ENCODE measurements at places on chromosomes 7 and 10.

GRCh38 chr7:32069116-32069650 is 1.0 kb downstream of the PDE1C start:
- H3K36me3 ChIP-seq = no peaks in the 10 kb centered on the region
- no peaks in the 10 kb centered on the region for H3K4me1 ChIP-seq
- H3K4me3 ChIP-seq = no peak overlapping the region

DNA sequence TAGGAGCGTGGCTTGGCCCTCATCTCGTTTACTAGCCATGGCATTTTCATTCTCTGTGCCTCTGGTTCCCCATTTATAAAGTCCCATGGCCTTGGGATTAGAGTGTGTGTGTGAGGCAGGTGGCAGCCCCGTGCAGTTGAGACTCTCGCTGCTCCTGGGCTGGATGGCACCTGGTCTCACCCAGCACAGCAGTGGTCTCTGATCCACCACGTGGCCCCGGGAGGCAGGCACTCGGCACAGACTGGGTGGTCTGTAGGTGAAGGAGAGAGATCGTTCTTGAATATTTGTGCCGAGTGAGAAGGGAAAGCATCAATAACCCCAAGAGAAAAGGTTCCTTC is 50.4 kb downstream of the CALML3 start:
- no peak for DNase-seq
- no peaks in the 10 kb centered on the region for H3K36me3 ChIP-seq
- H3K27ac ChIP-seq = no peak overlapping the region
- no peak overlapping the region for H3K4me3 ChIP-seq
- peaks cover 6% of the 10 kb centered on the region for H3K27me3 ChIP-seq
- peaks cover 5% of the 10 kb centered on the region for H3K4me1 ChIP-seq

GRCh38 chr7:33757050-33757449 is 148.3 kb upstream of the BMPER start:
- peaks cover 10% of the 10 kb centered on the region for H3K27me3 ChIP-seq
- H3K27ac ChIP-seq = no peak overlapping the region
- no peak for DNase-seq
- no peak overlapping the region for H3K4me3 ChIP-seq
- H3K36me3 ChIP-seq = no peaks in the 10 kb centered on the region
- no peaks in the 10 kb centered on the region for H3K4me1 ChIP-seq

DNA sequence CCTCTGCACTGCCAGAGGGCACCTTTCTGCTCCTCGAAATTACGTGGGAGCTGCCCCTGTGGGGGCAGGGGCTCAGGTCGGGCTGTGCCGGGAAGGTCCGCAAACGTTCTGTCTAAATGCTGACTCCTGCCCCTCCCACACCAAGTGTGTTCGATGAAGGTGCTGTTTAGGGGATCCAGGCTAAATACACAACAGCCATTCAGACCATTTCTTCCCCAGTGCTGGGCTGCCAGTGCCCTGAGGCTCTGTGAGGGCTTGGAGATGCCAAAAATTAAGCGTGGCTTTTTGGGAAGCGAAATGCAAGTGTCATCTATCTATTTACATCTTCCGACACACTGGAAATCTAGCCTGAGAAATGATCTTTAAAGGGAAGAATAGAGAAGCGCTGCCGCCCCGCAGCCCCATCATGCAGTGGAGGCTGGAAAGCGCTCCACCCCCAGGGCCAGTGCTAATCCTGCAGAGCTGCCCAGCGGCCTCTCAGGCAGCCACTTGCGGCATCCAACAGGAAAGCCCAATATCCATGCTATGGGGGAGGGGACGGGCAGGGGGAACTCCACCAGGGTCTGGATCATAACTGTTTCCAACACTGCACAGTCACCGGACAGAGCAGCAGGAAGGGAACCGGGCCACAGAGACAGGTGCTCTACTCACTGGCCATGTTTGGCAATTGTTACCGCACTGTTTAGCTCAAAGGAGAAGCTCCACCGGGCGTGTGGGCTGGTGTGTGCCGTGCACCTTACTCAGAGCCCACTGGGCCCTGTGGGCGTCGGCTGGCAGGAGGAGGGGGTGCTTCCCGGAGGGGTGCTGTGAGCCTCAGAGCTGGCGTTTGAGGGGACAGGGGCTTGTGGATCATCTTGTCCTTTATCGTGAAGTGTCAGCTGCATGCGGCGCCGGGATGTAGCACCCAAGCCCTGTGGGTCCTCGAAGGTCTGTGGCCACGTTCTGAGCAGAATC is 205.5 kb downstream of the DNAJB6 start:
- no peak overlapping the region for H3K4me3 ChIP-seq
- DNase-seq = no peak
- no peak overlapping the region for H3K27ac ChIP-seq

DNA sequence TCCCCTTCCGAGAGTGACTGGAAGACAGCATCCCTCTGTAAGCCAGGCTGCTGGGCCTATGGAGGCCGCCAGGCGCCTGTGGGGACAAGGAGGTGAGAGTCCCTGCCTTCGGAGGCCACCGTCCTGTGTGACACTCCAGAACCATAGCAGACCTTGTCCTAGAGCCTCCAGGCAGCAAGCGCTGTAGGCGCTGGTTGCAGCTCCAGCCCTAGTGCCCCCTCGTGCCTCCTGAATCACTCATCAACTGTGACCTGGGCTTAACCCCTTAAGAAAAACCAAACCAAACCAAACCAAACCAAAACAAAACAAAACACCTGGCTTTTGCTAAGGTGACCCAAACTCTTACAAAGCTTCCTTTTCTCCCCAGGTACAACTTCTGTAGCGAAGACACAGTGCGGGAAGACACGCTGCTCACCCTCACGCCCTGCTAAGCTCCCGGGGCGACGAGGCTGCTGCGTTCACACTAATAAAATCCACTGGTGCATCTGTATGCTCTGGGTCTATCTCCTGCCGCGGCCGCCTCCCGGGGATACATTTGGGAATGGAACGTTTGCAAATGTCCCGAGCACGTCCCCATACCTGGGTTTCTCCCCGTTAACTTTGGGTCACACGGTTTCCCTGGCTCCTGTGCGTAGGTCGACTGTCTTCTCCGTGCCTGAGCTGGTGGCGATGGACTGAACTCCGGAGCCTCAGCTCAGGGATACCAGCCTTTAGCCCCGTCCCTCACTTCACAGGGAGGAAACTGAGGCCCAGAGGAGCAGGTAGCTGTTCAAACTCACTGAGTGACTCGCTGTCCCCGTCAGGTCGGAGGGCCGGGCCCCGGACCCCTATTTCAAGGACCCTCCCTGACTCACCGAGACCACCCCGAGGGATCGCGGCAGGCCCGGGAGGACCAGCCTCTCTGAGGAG is 11.8 kb upstream of the PNLIPRP2 start:
- H3K36me3 ChIP-seq = no peaks in the 10 kb centered on the region
- H3K27ac ChIP-seq = no peak overlapping the region
- no peak for DNase-seq
- no peak overlapping the region for H3K4me3 ChIP-seq
- peaks cover 5% of the 10 kb centered on the region for H3K27me3 ChIP-seq

- peak; percentile 55 for DNase-seq
- peaks cover 11% of the 10 kb centered on the region for H3K36me3 ChIP-seq
- H3K27me3 ChIP-seq = no peaks in the 10 kb centered on the region
- peaks cover 30% of the 10 kb centered on the region for H3K4me1 ChIP-seq
Measured at GRCh38 chr7:140478246-140479061, 851 bp downstream of the MKRN1 start.

DNA sequence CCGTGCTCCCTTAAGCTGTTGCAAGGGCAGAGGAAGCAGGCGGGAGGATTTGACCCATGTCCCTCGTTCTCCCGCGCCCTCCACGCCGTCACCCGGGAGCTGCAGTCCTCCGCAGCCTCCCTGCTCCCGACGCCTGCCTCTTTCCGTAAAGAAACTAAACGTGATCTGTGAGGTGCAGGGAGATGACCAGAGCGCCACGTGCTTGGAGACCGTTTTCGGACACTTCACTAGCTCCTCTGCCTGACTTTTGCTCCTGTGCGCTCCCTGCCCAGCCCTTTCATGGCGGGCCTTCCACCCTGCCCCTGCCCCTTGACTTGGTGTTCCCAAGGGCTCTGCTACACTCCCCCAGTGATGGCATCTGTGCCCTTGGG is 171.2 kb downstream of the LSM5 start:
- no peak for DNase-seq
- H3K27me3 ChIP-seq = peaks cover 8% of the 10 kb centered on the region
- H3K4me1 ChIP-seq = no peaks in the 10 kb centered on the region

DNA sequence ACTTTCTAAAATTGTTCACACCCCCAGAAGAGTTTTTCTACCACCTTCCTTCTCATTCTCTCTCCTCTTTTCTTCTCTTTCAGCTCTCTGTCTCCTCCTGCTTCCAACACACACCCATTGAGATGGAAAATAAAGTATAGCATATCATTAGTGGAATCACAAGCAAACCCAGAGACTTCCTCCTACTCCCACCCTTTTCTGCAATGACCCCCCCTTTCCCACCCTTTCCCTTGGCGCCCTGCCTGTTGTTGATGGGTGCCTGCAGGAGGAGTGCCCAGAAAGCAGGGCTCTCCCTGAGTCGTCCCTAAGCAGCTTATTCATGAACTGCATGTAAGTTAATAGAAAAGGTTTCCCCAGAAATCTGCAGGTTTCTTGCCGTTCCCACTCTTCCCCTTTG is 300.0 kb downstream of the PLXNA4 start:
- DNase-seq = no peak
- no peaks in the 10 kb centered on the region for H3K36me3 ChIP-seq
- H3K4me1 ChIP-seq = no peaks in the 10 kb centered on the region

DNA sequence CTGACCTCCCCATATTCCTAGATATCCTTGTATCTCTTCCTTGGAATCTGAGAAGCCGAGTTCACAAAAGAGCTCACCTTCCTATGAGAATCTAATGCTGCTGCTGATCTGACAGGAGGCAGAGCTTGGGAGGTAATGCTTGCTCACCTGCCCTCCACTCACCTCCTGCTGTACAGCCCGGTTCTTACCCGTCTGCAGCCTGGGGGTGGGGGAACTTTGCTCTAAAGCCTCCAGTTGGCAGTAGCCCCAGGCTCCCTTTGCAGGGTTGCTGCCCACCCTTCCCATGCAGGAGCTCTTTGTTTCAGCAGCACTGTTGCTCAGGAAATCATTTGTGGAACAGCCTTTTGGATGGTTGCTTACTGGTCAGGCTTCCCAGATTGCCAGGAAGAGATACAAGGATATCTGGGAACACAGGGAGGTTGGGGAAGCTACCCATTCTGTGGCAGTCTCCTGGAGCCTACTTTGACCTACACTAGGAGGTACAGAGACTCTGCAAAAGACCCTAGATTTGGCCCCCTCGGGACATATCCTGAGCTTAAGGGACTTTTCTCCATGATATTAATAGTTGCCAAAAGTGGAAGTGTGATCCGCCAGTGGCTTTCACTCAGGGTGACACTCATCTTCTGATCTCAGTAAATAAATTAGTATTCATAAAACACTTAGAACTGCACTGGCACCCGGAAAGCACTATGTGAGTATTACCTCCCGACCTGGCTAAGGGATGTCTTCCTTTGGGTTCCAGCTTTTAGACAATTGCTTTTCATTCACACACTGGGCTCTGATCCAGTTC is 363.7 kb upstream of the PODXL start:
- H3K36me3 ChIP-seq = no peaks in the 10 kb centered on the region
- H3K27ac ChIP-seq = no peak overlapping the region
- no peaks in the 10 kb centered on the region for H3K4me1 ChIP-seq
- DNase-seq = no peak

GRCh38 chr7:134458341-134458805 is 527 bp downstream of the AKR1B1 start:
- H3K36me3 ChIP-seq = peaks cover 10% of the 10 kb centered on the region
- H3K4me1 ChIP-seq = peaks cover 46% of the 10 kb centered on the region
- no peaks in the 10 kb centered on the region for H3K27me3 ChIP-seq
- peak overlapping the region; percentile 61 for H3K27ac ChIP-seq
- peak overlapping the region; percentile 87 for H3K4me3 ChIP-seq
- peak; percentile 69 for DNase-seq

GRCh38 chr10:53548664-53549063 is 776.1 kb upstream of the MBL2 start:
- H3K27me3 ChIP-seq = no peaks in the 10 kb centered on the region
- no peaks in the 10 kb centered on the region for H3K4me1 ChIP-seq
- no peaks in the 10 kb centered on the region for H3K36me3 ChIP-seq
- no peak for DNase-seq
- no peak overlapping the region for H3K27ac ChIP-seq

DNA sequence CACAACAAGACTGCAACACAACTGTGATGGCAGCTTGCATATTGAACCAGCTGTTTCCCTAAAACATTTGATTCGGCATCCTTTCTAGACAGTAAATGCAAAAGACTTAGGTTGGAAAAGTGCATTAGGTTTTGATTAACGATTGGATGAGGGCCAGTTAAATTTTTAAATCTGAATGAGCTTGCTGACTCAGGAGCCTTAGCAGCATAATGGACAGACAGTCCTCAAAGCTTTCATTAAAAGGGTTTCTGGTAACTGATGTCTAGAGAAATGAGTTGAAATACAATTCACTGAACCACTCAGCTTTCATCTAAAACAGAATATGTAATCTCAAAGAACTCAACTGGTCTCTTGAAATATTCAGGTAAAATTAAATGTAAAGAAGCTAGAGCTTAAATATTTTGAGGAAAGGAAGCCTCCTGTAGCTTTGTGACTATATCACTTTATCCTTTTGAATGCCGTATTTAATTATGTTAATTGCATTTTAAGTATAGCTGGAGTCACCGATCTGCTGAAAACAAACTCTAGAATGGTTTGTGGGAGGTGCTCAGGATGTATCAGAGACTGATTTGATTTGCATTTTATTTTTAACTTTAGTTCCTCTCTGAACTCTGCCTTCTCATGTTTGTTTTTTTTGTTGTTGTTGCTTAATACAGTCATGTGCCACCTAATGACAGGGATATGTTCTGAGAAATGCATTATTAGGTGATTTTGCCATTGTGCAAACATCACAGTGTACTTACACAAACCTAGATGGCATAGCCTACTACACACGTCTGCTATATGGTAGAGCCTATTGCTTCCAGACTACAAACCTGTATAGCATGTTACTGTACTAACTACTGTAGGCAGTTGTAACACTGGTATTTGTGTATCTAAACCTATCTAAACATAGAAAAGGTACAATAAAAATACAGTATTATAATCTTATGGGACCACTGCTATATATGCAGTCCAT is 29.2 kb upstream of the ATRNL1 start:
- no peak overlapping the region for H3K4me3 ChIP-seq
- H3K36me3 ChIP-seq = no peaks in the 10 kb centered on the region
- peaks cover 16% of the 10 kb centered on the region for H3K4me1 ChIP-seq
- H3K27me3 ChIP-seq = peaks cover 13% of the 10 kb centered on the region
- no peak overlapping the region for H3K27ac ChIP-seq
- DNase-seq = no peak

DNA sequence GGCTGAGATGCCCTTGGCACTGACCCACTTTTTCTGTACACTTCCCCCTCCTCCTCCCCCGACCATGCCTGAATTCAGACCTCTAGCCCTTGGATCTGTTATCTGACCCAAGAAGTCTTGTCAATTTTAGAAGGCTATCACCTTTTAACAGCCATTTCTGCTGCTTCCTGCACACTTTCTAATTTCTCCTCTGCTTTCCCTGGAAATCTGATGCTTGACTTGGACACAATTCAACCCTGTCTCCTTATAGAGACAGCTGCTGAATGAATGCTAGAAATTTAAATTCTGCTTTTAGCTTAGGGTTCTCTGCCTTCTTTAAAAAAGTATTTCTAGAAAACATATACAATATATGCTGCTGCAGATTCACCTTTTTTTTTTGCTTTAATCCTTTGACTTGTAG is 417.9 kb upstream of the KLF6 start:
- H3K4me1 ChIP-seq = no peaks in the 10 kb centered on the region
- no peaks in the 10 kb centered on the region for H3K36me3 ChIP-seq
